ENCODE measurements at places on chromosomes 7 and 10.

DNA sequence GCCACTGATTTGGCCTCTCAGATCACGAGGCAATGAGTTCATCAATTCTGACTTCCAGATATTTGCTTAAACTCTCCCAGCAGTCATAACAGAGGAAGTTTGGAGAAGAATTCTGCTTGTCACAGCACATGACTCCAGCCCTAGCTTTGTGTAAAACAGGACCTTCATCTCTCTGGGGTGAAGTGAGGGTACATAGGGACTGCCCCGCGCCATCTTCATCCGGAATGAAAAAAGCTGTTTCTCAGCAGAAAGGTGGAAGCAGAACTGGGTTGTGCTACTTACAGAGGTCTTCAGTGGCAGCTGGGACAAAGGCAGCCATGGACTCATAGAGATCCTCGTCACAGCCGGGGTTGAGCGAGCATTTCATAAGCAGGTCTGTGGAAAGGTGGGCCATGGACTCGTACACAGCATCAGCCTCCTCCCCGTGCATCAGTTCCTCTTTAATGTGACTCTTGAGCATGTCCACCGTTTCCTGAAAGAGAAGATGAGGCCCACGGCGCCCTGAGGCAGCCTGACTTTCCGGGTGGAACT is 58.4 kb upstream of the TM9SF3 start:
- no peak for DNase-seq

DNA sequence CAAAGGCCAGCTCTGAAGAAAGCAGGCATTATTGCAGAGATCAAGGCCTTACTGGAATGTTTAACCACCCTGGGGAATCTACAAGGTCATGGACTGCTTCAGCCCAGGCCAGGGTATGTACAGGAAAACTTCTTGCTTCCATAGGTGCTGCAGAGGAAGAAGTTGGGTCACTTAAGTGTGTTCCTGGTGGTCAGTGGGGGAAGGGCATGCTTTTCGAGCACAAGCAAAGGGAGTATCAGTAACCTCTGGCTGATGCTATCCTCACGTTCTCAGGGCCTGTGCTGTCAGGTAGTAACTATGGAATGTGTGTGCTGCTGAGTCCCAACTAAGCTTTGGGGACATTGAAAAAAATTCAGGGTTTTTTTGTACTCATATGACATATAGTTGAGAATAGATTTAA is 234.0 kb upstream of the SP4 start:
- DNase-seq: no peak

GRCh38 chr7:31549611-31550010 is 35.7 kb downstream of the ITPRID1 start:
- DNase-seq: no peak

- no peak for DNase-seq
Observed at GRCh38 chr7:47574482-47575329, 7.2 kb downstream of the TNS3 start.

DNA sequence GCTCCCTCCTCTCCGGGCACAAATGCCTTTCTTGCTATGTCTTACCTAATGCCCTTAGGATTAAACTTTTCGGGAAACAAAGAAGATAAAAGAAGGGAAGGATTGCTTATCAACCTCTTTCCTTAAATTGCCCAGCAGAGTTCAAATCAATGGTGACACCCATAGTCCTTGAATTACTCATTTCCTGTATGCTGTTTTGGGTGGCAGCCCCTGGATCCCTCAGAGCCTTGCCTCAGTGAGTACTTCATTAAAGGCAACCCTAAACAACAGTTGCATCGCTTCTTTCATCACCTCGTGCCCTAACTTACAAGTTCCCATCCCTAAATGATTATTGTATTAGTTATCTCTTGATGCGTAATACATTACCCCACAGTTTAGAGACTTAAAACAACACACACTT is 31.6 kb upstream of the WAPL start:
- no peak for DNase-seq

GRCh38 chr7:1940863-1941262 is 270.8 kb downstream of the ELFN1 start:
- no peak for DNase-seq

- no peak for DNase-seq
Observed at GRCh38 chr10:6002809-6003510, 25.6 kb upstream of the IL15RA start.

GRCh38 chr7:159064121-159064815 is 80.4 kb downstream of the VIPR2 start:
- no peak for DNase-seq

DNA sequence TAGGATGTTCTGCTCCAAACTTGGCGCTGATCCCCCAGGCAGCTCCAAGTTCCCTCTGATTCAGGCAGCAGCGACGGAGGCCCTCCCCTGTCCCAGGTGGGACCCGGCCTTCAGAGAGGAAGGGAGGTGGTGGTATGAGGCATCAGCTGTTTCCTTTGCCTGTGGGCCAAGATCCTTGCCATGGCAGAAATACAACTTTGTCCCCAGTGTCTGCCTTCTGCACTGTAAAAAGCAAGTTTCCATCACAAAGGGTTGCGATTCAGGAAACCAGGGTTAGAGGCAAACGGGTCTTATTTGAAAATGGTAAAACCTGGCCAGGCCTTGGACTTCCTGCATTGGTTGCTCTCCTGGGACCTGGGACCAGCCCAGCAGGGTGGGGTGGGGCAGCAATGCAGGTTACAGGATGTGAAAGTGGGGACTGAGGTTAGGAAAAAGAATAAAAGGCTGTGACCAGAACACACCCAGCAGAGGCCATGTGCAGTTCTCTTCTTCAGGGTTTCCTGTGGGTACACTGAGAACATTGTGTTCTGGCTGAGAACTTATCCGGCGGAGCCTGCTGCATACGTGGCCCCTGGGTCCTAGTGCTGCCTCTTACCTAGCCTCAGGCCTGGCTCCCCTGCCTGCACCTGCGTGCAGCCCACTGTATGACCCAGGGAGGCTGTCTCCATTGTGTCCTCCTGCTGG is 25.1 kb upstream of the DDIT4 start:
- DNase-seq: peak; percentile 31

GRCh38 chr7:149060156-149060555 is 30.4 kb downstream of the ZNF786 start:
- DNase-seq: no peak

GRCh38 chr10:62754963-62755362 is 49.6 kb upstream of the ADO start:
- no peak for DNase-seq

GRCh38 chr10:59131666-59132065 is 44.8 kb upstream of the PHYHIPL start:
- DNase-seq: no peak

Data from stimulated activated CD8-positive, alpha-beta memory T cell treated with anti-CD3 and anti-CD28 coated beads, Interleukin-4, amount 100 ng/mL, for 4 hours (primary cell).